ENCODE measurements at places on chromosomes 3 and 15.
A peak's percentile ranks its signal among the peaks of the same experiment; 100 is the strongest.

- no peak for DNase-seq
Measured at GRCh38 chr3:141844108-141844507, 32.3 kb upstream of the ATP1B3 start.

DNA sequence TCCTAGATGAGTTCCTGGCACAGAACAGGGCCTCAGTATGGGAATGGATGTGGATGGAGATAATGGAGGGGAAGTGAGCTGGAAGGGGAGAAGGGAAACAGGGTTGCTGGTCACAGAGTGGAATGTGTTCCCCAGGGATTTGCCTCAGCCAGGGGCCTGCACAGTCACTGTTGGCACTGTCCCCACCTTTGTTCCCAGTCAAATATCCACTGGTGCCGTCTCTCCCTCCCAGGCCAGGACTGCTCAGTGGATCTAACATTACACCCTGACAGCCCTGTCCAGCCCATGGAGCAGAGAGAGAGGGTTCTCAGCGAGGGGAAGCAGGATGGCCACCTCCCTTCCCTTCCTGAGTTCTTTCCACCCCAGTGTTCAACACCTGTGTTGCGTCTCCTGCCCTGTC, 1.5 kb upstream of the PPP1R2 start:
- no peak for DNase-seq

GRCh38 chr3:169871129-169871886, 1.6 kb upstream of the LRRC31 start:
- DNase-seq: no peak

DNA sequence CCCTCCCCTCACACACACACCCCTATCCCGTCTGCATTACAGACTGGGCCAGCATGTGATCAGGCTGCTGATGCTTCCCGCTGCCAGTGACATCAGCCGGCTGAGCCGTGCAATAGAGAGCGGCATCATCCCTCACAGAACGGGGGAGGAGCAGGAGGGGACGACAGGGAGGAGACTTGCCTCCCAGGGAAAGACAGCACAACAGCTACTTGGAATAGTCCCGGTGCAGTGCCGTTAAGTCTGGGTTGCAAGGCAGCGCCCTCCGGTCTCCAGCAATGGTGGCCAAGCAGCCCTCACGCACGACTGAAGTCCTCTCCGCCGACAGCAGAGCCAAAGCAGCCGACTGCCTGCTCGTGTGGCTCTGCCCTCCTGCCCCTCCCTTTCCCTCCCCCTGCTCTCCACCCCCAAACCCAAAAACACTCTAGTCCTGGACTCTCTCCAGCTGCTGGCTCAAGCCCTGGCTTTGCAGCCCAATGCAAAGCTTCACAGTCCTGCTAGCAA, 31.5 kb upstream of the RPS17 start:
- no peak for DNase-seq

DNA sequence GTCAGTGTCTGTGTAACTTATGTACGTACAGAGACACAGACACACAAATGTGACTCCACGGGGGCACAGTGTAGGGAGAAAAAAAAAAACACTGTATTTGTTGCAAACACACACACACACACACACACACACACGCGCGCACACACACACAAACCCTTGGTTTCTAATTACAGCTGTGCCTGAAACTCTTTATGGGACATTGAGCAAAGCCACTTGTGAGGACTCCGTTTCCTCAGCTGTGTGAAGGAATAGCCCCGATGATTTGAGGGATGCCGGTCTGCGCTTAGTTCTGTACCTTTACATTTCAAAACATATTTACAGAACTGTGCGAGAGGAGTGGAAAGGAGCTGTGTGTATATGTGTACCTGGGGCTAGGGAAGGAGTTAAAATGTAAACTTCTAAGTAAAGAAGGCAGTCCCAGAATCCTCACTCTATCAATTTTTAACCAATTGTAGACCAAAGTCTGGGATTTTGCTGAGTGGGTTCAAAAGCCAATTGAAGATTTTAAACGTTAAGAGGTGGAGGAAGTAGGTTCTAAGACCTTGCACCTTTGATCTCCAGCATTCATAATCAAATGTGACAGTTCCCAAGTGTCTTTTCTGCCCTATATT, 5.3 kb upstream of the BCL6 start:
- DNase-seq: no peak

DNA sequence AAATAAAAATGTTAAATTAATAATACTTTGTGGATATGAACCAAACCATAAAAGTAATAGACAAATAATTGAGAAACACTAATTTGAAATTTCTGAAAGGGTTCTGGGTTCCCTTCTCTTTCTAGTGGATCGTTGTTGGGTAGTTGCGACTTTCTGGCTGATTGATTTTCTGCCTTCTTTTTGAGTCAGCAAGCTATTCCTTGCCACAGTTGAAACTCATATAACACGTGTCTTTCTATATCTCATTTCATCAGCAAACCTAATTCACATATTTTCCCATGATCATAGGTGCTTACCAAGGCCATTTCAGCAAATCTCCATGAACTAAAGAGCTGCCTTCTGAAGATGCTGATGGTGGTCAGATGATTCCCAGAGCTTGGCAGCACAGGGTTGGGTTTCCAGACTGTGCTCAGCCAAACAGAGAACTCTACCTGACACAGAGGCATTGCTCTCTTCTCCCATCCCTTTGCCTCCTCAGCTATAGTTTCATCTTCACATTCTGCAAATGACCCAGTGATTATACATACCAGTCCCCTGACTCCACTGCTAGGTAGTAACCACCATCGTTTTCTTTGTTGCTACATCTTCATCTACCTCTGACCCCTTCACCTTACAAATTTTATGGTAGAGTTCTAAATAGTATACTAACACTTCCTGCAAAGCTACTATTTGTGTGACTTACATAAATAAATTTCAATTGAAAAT, 383.9 kb upstream of the DPH6 start:
- peak; percentile 12 for DNase-seq

GRCh38 chr3:39327746-39328349, 1.7 kb upstream of the CCR8 start:
- DNase-seq: peak; percentile 36

- no peak for DNase-seq
Measured at GRCh38 chr15:69457304-69458280, 5.0 kb downstream of the RPLP1 start.

GRCh38 chr3:160180581-160181216, 44.5 kb upstream of the C3orf80 start:
- DNase-seq: no peak

GRCh38 chr15:85541744-85542143, 161.3 kb downstream of the AKAP13 start:
- peak; percentile 22 for DNase-seq
